T-cell (primary cell): ENCODE measurements at places on chromosomes 3 and 15.

- no peak for DNase-seq
Measured at GRCh38 chr3:64460877-64461276, 226.9 kb downstream of the ADAMTS9 start.

DNA sequence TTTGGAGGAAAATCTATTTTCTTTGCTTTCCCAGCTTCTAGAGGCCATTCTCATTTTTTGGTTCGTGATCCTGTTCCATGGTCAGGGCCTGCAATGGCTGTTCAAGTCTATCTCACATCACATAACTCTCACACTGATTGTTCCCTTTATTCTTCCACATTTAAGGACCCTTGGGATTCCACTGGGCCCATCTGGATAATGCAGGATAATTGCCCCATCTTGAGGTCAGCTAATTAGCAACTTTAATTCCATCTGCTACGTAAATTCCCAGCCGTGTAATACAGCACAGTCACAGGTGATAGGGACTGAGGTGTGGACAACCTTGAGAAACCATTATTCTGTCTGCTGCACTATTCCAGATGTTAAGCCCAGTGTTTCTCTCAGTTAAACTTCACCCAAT is 311.6 kb upstream of the CNTN4 start:
- DNase-seq = no peak

GRCh38 chr3:183265157-183265642 is 12.1 kb downstream of the B3GNT5 start:
- DNase-seq = no peak

GRCh38 chr15:52505151-52505550 is 23.5 kb downstream of the MYO5A start:
- DNase-seq = no peak

- no peak for DNase-seq
Measured at GRCh38 chr3:4862973-4863372, 116.3 kb upstream of the BHLHE40 start.

GRCh38 chr3:13141183-13141582 is 68.0 kb upstream of the IQSEC1 start:
- no peak for DNase-seq

DNA sequence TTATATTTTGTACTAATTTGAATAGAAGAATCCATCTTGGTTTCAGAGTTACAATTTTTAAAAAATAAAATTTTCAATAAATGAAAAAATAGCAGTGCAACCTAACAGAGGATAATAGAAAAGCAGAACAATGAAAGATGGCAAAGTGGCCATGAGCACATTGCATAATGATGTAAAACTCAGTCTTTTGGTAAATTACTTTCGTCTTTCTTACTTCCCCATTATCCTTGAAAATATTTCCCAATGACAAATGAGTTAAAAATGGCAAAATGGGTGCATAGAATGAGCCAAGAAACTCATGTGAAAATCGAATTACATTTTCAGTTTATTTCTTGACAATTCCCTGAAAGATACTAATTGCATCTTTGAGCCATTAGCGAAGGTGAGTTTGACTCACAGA is 236.4 kb downstream of the CDIN1 start:
- DNase-seq = no peak

DNA sequence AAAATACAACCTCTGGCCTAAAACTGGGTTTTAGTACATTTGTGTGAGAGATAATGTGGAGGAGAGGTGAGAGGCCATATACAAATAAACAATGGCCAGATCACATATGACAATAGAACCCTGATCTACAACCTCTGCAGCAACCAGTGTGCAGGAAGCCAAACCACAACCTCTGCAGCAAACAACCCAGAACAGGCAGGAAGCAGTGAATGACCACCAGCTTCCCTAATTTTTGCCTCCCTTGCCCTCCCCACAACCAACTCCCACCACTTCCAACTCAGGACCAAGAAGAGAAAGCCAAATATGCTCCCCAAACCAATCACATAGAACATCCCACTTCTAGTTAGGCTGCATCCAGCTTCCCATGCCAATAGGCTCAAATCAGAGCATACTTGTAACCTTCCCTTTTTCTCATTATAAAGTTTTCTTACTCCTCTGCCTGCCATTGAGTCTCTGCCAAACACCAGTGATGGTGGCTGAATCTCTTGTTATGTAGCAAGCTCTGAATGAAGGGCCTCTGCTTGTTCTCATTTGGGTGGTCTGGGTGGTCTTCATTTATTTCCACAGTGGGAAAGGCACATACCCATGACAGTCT is 102.6 kb upstream of the GAP43 start:
- DNase-seq = no peak

GRCh38 chr3:185823078-185824044 is 1.5 kb downstream of the IGF2BP2 start:
- no peak for DNase-seq

DNA sequence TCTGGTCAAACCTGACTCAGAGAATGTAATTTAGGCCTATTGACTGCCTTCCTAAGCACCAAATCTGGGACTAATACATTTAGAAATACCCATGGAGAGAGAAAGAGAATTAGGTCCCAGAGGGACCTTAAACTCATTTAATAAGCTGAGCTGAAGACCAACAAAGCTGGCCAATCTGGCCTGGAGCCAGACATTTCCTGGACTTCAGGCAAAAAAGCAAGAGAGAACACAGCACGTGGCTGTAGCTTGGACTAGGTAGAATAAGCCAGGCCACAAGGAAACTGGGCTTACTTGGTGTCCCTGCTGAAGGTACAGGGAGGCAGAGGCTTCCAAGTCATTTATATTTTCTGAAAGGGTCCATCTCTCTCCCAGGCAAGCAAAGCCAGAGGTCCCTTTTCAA is 88.1 kb downstream of the RTP4 start:
- DNase-seq = no peak

GRCh38 chr3:188309437-188310269 is 155.7 kb downstream of the LPP start:
- DNase-seq = no peak
